ENCODE measurements at places on chromosomes 7 and 10.

DNA sequence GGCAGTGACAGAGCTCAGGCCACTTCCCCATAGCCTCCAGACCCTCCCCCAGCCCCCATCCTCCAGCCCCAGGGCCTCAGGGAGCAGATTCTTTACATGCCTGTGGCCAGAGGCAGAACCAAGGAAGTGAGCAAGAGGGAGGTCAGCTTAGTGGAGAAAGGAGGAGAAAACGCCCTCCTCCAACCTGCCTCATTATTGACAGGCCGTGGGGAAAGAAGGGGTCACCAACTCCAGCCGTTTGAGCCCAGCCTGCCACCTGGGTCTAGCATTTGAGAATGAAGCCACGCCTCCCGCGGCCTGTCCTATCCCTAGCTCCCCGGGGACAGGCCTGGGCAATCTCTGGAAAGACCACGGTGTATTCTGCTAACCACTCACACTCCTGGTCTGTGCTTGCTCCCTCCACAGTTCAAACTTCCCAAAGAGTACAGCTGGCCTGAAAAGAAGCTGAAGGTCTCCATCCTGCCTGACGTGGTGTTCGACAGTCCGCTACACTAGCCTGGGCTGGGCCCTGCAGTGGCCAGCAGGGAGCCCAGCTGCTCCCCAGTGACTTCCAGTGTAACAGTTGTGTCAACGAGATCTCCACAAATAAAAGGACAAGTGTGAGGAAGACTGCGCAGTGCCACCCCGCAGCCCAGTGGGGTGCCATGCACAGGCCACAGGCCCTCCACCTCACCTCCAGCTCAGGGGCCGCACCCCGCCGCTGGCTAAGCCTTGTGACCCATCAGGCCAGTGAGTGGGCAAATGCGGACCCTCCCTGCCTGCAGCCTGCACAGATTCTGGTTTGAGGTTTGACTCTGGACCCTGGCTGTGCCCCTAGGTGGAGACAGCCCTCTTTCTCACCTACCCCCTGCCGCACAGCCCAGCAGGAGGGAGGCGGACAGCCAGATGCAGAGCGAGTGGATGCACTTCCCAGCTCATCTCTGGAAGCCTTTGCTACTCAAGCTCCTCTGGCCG, 14.3 kb upstream of the TRIM8 start:
- DNase-seq: no peak

GRCh38 chr7:67571026-67571545, 574.5 kb downstream of the TYW1 start:
- DNase-seq: no peak

GRCh38 chr10:1451941-1452340, 285.4 kb downstream of the ADARB2 start:
- DNase-seq: no peak

GRCh38 chr7:45178241-45179225, 20.9 kb downstream of the RAMP3 start:
- no peak for DNase-seq

- DNase-seq: peak; percentile 52
Measured at GRCh38 chr10:126905776-126906703, 812 bp downstream of the DOCK1 start.

DNA sequence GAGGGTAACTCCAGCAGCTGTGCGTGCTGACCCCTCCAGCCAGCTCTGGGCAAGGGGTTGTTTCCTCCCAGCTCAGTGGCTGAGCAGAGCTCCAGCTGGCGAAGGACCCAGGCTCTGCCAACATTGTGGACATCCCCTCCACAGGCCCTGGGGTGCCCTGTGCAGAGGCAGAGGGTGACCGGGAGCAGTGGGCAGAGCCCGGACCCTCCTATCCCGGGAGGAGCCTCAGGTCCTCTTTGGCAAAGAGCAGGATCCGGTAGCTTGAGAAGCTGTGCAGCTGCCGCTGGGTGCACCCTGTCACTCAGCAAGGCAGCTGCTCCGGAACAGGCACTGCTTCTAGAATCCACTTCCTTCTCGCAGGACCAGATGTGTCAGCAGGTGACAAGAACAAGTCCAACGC, 175.9 kb downstream of the EBF3 start:
- DNase-seq: no peak

DNA sequence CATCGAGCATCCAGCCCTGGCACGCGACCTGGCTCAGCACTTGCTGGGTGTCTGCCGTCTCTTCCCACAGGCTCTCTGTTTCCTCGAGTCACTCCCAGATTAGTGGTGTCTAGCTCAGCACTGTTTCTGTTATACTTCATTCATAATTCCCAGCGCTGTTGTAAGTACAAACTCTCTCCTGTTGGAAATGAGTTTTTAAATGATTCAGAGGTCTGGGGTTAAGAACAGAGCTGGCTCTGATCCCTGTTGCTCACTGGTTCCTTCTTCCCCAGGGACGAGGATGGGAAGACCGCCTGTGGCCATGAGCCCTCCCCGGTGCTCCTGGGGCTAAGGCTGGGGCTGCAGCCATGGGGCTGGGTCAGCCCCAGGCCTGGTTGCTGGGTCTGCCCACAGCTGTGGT, 17.3 kb upstream of the C10orf95 start:
- no peak for DNase-seq

- no peak for DNase-seq
Measured at GRCh38 chr7:112854169-112854568, 64.0 kb upstream of the TMEM168 start.

Data from neural crest cell (in vitro differentiated cells).